Panc1 (cell line): ENCODE measurements at places on chromosomes 5 and 9.

- DNase-seq: no peak
Observed at GRCh38 chr9:82820186-82820585, 242.8 kb downstream of the RASEF start.

DNA sequence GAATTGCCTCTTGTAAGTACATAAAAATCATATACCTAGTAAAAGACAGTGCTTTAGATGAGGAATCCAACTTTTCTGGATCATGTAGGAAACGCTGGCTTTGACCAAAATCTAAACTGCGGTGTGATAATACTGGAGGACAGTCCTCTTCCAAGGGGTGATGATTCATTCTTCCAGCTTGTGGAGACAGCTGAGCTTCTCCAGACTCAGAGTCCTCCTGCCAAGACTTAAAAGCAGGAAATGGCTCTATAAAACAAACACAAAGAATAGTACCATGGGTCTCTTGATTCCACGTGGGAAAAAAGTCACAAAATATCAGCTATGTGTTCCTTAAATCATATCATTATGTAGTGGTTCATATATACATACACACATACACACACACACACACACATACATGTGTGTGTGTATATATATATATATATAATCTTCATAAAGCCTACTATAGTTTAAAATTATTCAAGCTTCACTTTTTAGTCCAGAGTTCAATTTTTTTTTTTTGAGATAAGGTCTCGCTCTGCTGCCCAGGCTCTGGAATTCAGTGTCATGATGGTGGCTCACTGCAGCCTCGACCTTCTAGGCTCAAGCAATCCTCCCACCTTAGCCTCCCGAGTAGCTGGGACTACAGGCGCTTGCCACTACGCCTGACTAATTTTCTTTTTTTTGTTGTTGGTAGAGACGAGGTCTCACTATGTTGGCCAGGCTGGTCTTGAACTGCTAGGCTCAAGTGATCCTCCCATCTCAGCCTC, 65.0 kb downstream of the PKD2L2 start:
- no peak for DNase-seq

DNA sequence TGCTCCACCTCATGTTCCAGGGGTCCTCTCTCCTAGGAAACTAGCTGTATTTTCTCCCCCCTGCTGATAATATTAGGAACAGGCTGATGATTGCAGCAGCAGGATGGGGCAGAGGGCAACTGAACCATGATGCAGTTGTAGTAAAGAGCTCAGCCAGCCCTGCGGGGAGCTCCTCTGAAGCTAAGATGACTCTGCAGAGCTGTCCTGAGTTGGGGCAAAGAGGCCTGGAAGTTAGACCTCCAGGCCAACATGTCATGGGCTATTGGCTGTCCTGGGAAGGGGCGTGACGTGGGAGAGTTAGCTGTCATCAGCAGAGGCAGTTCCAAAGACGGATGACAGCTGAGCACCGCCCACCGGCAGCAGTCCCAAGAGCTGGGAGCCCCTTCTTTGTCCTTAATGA, 6.6 kb upstream of the FBP1 start:
- DNase-seq: no peak

DNA sequence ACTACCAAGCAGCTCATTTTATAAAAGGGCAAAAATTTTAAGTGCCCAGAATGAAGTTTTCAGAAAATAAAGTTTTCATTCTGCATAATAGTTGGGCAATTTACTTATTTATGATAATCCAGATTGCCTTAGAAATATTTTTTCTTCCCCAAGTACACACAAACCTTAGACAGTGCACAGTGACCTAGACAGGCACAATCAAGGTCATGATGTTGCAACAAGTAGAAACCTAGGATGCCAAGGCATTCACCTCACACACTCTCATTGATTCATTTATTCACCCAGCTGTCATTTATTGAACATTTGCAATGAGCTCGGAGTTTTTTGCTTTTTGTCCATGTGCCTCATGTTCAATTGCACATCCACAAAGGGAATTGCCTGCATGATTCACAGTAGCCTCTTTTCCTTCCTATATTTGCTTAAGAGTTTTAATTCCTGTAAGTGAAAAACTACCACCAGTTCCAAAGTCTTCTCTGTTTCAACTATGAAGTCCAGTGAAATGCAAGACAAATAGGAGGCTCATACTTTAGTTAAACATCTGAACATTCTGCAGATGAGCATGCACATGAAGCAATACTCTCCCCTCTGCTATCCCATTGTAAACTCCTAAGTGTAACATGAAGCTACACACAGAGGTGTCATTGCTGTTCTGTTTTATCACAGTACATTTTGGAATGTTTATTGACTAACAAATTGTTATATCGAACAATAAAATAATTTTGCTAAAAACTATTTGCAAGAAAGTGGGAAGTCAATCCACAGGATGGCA, 122.9 kb downstream of the HINT1 start:
- no peak for DNase-seq

DNA sequence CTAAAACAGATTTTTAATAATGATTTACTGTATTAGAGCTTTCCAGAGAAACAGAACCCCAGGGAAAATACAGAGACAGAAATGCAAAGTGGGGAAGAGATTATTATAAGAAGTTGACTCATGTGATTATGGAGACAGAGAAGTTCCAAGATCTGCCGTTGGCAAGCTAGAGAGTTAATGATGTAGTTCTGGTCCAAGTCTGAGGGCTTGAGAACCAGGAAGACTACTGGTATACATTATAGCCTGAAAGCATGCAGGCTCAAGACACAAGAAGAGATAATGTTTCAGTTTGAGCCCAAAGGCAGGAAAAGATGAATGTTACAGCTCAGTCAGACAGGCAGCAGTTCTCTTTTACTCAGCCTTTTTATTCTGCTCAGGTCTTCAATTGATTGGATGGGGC, 98.8 kb upstream of the NFIL3 start:
- no peak for DNase-seq

GRCh38 chr5:54859316-54859715, 126.1 kb downstream of the ESM1 start:
- no peak for DNase-seq

- DNase-seq: no peak
Observed at GRCh38 chr9:20473515-20474013, 148.7 kb downstream of the MLLT3 start.

DNA sequence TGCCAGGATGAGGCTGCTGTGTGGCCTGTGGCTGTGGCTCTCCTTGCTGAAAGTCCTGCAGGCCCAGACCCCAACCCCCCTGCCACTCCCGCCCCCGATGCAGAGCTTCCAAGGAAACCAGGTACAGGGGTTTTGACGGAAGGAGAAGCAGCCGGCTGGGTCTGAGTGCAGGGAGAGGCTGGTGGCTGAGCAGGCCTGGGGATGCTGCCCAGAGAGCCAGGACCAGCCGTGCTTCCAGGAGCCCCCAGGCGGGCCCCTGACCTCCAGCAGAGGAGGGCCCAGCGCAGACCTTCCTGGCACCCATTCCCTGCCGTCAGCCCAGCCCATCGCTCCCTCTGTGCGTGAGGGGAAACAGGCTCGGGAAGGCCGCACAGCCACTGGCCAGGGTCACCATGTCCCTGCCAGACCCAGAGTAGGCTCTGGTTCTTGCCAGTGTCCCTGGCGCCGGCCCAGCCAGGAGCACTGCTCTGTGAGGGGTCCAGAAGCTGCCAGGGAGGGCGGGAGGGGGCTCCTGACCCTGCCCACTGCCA, 313 bp downstream of the LCN12 start:
- no peak for DNase-seq

DNA sequence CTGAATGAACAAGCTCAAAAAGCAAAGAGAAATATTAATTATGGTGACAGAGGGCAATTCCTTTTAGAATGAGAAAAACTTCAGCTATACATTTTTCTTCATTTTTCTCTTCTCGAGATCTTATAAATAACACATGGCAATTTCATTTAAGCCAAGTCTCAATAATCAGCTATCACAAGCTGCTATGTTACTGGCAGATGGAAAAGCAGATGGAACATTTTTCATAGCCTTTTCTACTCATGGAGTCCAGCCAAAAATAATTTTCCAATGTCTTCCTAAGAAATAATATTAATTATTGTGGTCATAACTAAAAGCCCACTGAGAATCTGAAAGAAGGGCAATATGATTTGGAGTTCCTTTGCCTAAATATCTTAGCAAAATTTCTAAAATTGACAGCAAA, 35.6 kb downstream of the SKIC3 start:
- DNase-seq: no peak

GRCh38 chr5:97737608-97738007, 554.6 kb upstream of the RIOK2 start:
- no peak for DNase-seq

GRCh38 chr9:69090946-69091345, 55.4 kb downstream of the FXN start:
- DNase-seq: no peak

DNA sequence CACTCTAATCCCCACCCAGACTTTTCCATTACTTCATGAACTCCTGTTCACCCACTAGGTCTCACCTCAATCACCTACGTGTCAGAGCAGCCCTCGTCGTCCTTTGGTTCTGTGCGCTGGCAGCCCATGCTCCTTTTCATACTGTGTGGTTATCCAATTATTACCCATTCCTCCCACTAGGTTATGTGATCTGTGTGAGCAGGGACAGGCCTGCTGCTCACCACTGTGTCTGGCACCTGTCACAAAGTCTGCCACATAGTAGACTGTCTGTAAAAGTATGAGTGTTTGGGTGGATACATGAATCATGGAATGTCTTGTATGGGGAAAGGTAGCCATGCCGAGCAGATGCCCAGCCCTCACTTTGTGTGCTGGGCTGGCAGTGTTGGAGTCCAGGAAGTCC, 12.1 kb upstream of the SMAD5 start:
- DNase-seq: no peak
